ENCODE measurements at places on chromosomes 2 and 18.

DNA sequence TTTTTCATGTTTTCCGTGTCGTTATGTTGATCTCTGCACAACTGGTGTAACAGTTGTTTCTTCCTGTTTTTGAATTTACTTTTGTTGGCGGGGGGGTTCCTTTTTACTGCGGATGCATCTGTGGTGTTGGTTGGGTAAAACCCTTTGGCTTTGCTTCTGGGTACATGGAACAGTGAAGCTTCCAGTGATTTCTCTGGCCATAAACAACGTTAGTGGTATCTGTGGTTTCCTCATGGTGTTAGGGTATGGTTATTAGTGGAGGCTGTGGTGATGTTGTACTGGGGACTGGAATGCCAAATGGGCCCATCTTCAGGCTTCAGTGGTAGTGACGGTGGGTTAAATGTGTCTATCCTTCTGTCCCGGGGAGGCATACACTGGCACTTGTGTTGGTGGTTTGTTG lies 285.4 kb upstream of the ZNF804A start:
- no peak for DNase-seq

DNA sequence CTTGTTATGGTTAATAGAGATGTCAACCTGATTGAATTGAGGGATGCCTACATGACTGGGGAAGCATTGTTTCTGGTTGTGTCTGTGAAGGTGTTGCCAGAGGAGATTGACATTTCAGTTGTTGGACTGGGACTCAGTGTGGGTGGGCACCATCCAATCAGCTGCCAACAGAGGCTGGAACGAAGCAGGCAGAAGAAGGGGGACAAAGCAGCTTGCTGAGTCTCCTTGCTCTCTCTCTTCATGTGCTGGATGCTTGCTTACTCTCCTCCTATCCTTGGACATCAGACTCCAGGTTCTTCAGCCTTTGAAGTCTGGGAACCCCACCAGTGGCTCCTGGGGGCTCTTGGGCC lies 22.2 kb upstream of the SMAD4 start:
- no peak for DNase-seq

GRCh38 chr2:44495035-44495434 lies 133.3 kb downstream of the CAMKMT start:
- DNase-seq, result no peak

- DNase-seq, result no peak
Observed at GRCh38 chr2:207164006-207164831, 1.5 kb downstream of the KLF7 start.

DNA sequence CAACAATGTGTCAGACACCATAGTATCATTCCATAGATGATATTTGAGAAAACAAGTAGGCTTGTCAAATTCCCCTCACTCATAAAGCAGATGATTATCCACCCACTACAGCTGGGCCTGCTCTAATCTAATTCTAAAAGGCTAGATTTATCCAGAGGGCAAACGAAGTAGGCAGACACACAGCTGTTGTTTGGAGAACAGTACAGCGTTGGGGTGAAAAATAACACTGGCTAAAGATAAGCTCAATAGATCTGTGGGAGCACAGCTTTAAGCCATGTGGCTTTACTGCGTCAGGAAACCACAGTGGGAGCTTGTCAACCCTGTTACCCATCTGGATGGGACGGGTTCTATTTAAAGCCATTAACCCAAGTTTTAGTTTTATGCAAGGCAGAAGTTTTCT lies 48.9 kb upstream of the COBLL1 start:
- DNase-seq, result no peak

GRCh38 chr18:57110290-57110689 lies 36.6 kb upstream of the BOD1L2 start:
- no peak for DNase-seq

DNA sequence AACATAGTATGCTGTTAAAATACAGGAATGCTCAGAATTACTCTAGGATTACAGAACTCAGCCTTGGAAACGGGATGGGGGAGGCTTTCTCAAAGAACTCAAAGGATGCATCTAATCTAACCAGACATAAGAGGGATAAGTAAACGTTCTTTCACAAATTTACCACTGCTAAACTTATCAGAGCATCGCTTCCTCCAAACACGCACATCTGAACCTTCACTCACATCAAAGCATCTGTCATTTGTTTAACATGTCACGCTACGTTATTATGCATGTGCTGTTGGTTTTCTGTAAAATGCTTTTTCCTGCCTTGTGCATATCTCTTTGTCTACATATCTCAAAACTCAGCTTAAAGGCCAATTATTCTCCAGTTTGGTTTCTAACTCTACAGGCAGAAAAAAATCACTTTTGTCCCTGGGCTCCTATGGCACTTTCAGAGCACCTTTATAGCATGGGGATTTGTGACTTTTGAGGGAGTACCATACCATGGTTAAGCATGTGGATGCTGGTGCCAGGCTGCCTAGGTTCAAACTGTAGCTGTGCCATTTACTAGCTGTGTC lies 106.7 kb upstream of the FSHR start:
- no peak for DNase-seq

DNA sequence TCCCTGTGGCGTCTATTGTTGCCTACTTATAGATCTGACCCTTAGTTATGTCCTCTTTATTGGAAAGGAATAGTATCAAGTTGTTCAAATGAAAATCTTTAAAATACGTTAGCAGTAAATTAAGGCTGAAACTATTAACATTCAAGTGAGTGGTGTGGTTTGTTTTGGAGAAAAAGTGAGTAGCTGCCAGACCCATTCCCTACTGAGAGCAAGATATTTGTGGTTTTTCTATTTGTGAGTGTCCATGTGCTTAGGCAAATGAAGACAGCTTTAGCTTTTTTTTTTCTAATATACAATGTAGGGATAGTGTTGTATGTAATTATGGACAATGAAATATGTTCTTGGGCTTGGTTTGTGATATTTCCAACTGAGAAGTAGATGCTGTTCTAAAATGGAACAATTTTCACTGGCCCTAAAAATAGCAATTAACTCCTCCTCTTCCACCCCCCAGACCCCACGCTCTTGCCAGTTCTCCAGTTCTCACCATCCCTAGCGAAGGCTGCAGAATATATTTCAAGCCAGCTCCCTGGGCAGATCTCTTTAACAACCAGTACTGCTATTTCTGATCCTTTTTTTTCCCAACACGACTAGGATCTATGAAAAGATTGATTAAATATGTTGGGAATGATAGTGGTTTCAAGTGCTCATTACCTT lies 83.1 kb downstream of the CCDC85A start:
- no peak for DNase-seq

DNA sequence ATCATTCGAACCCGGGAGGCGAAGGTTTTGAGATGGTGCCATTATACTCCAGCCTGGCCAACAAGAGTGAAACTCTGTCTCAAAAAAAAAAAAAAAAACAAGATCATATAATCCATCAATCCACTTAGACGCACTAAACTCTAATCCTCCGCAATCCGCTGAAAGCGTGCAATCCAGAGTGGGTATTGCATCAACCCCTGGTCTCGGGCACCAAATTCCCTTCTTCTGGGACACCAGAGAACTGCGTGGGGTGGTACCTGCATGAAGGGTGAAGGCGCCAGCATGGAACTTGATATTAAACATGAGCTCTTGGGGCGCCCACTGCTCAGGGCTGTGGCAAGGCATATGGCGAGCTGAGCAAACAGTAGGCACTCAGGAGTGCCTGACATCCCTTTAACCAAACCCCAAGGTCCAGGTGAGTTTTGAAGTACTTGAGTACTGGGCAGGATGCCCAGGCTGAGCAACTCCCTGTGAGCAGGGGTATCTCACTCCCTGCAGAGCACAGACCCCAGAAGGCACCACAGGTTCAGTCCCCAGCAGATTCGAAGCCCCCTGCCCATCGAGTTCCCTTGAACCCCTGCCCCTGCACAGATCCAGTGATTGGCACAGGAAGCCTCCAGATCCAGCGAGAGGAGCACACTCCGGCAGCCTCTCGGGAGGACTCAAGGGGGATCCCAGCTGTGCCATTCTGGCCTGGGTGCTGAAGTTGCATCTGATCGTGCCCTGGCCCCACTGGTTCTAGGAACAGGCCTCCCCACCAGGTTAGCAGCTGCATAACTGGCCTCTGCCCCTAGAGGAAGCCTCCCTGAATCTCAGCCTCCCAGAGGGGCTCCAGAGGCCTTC lies 8.0 kb downstream of the ALPI start:
- DNase-seq, result no peak

DNA sequence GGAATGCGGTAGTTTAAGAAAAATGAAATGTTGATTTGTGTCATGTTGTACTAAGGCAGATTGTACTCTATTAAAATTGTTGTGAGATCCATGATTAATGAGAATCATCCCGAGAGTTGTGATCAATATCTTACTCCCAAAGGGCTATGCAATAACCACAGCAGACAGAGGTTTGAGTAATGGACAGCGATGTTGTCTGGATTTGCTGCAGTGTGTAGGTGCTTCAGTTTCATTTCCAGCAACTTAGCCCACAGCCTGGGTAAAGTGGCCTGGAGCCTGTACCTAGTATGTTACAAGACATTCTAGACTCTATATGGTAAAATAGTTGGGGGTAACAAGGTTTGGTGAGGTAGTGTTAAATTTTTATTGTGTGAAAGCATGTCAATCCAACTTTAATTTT lies 794.3 kb upstream of the CDH7 start:
- DNase-seq, result no peak

GRCh38 chr18:37042381-37042780 lies 213.5 kb downstream of the KIAA1328 start:
- no peak for DNase-seq

DNA sequence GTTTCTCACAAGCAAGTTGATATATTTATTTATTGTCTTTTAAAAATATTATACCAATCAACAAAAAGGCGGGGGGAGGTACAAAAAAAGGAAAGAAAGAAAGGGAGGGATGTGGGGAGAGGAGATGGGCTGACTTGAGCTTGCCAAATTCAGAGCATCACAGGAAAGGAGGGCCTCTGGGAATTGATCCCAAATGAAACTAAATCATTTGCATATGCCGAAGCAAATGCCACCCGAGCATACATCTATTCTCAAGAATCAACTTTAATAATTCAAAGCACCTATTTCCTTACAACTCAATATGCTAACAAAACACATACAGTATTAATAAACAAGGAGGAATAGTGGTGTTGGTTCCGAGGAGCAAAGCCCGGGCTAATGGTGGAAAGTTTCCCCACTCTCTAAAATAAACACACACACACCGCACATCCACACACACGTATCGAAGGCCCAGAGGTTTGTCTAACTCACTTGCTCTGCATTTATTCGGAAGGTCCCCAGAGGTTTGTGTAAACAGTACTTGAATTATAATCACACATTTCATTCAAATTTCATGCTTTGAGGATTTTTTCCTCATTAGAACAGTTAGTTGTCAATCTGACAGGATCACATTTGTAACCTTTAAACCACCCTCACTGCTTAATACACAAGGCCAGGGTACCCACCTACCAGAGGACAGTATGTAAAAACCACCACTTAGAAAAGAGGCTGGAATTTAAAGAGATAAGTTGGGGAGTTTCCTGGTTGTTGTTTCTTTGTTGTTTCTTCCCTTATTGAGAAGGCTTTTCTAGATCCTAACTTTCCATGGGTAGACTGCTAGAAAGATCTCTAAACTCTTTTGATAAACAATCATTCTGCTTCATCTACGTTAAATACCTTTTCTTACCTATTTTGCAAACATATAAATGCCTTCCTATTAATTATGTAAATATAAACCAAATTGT lies 264.7 kb downstream of the TCF4 start:
- no peak for DNase-seq

GRCh38 chr2:179812501-179812900 lies 48.9 kb downstream of the ZNF385B start:
- no peak for DNase-seq

DNA sequence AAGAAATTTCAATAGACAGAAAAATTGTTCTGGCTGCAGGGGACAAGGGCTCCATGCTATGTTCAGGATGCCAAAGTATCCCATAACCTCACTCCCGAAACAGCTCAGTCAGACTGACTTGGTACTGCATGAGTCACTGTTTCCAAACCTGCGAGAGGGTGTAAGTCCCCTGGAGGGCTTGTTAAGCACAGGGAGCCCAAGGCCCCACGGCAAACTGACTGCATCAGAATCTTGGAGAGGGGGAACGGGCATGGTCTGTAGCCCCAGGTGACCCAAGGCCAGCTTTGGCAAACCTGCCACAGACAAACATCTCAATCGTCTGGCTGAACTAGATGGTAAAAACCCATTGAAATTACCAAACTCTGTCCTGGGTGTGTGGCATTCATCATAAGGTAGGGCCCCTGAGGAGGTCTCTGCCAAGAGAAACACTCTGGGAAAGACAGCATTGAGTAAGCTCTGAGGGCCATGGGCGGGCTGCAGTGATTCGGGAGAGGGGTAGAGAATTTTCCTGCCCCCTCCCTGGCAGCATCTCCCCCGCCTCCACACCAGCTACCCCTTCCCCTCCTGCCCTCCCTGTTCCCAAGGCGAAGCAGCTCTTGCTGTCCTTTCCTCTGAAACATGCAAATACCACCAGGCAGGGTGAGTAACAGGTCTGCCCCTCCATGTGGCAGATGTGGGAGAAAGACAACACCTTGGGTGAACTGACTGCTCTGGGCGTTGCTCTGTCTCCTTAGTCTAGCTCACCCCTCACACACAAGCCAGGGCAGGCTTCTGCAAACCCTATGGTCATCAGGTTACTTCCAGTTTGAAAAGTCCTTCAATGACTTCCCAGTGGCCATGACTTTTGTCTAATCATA lies 274.7 kb upstream of the SIX2 start:
- no peak for DNase-seq

Data from NCI-H1092 (cell line).